Activated naive CD4-positive, alpha-beta T cell treated with Interleukin-2 at 50 U/mL for 16 hours (primary cell): ENCODE measurements at places on chromosomes 16 and 17.

DNA sequence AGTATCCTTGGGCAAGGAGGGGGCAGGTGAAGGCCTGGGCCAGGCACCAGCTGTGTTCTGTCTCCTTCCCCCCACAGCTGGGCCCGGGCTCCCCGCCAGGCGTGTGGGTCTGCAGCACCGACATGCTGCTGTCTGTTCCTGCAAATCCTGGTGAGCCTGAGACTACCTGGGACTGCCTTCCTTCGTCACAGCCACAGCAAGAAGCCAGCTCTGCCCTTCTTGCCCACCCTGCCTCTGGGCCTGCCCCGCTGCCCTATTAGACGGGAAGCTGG, 12.3 kb downstream of the FCSK start:
- no peak for DNase-seq

GRCh38 chr17:48155889-48156611, 48.5 kb downstream of the SNX11 start:
- no peak for DNase-seq

- DNase-seq = no peak
Measured at GRCh38 chr16:20729141-20729540, 12.5 kb downstream of the THUMPD1 start.

GRCh38 chr17:9206741-9207332, 185.5 kb downstream of the NTN1 start:
- no peak for DNase-seq

DNA sequence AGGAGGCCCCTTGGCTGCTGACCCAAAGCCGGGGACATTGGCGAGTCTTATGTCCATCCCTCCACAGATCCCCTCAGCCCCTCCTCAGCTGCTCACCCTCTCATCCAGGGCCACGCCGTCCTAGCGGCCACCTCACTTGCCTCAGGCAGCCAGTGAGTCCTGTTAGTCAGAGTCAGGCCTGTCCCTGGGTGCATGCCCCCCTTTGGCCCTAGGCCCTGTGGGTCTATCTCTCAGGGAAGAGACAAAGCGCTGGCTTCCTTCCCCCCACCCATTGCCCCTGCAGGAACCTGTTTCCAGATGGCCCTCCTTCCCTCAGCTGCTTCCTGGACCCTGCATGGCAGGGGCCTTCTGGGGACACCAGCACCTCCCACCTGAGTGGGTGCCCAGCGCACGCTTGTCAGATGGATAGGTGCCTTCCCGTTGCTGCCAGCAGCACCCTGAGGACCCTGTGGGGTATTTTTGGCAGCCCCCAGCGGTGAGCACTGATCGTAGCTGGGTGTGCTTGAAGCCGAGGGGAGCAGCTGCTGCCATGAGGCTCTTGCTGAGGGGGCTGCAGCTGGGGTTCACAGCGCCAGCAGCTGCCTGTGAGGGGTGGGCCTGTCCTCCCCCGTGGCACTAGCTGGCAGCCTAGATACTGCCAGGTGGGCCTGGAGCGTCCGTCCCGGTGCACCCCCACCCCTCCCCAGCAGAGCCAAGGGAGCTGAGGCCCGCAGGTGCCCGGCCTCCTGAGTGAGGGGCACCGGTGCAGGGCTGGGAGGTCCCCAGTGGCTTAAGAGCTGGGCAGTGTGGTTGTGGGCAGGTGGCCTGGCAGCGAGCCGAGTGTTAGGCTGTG, 8.4 kb downstream of the DBNDD1 start:
- no peak for DNase-seq

DNA sequence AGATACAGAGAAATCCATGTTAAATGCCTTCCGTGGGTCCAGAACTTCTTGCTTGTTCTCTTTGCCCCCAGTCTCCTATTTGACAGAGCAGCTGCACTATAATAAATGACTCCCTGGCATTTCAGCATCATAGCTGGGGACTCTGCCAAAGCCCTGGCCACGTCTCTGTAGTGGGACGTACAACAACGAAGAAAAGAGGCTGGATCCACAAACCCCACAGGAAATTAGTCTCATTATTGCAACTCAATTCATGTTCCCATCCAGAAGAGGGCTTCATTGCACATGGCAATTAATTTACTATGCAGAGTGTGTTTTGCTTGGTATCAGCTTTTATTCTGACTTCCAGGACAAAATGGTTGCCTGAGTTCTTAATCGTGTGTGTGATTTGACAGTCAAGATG, 121.3 kb downstream of the CDH13 start:
- DNase-seq = no peak

DNA sequence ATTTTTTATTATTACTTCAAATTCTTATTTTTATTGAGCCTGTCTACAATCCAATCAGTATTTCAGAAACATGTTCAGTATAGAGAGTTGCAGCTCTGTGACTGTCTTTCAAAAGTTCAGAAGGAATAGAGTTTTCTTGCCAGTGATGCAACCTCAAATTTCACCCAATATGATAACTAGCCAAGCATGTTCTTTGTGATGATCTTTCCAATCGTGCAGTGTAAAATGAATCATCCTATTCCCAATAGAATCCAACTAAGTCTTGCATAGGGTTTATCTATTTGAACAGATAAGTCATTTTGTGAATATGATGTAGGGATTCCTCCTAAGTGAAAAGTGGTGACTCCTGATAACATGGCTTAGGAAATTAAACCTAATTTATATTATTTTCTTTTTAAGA, 937.8 kb downstream of the KCNJ2 start:
- DNase-seq = no peak

DNA sequence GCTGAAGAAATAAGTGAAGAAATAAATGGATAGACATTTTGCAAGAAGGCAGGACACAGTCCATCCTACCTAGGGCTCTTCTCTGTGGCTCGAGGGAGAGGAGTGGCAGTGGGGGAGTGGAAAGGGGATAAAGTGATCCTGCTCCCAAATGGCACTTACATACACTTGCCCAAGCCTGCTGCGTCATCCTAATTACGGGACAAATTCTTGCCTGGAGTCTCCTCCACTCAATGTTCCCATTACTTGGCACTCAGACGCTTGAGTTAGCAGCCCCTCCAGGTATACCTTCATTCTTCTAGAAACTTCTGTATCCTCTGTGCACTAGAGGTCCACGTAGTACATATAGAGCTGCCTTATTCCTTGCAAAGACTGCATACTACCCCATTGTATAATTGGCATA, 15.7 kb upstream of the MAP3K14 start:
- DNase-seq = no peak

- DNase-seq = no peak
Measured at GRCh38 chr16:50167556-50167955, 14.4 kb downstream of the TENT4B start.

DNA sequence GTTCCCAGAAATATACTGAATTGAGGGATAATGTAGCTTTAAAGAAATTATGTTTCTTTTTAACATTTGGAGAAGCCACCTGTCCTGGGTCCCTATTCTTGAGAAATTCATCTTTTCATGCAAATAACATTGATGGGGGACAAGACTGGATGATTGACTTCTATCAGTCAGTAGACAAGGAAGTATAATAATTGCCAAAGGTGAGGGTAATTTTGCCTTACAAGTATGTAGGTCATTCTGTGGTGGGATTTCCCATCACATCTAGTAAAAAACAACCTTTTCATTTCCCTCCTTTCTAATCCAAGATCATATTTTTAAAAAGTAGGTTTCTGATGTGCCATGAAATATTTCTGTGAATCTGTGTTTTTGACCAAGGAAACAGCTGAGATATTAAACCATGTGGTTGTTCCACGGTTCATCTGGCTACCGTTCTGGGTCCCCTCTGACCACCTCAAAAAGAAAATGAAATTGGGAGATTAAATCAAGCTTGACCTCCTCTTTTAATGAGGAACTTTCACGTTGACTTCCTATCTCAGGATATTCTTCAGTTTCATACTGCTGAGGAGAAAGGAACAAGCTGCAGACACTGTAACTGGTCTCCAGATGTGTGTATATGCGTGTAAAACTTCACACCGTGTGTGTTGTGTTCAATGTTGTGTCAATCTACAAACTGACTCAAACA, 138.6 kb downstream of the MAP2K6 start:
- DNase-seq = no peak

DNA sequence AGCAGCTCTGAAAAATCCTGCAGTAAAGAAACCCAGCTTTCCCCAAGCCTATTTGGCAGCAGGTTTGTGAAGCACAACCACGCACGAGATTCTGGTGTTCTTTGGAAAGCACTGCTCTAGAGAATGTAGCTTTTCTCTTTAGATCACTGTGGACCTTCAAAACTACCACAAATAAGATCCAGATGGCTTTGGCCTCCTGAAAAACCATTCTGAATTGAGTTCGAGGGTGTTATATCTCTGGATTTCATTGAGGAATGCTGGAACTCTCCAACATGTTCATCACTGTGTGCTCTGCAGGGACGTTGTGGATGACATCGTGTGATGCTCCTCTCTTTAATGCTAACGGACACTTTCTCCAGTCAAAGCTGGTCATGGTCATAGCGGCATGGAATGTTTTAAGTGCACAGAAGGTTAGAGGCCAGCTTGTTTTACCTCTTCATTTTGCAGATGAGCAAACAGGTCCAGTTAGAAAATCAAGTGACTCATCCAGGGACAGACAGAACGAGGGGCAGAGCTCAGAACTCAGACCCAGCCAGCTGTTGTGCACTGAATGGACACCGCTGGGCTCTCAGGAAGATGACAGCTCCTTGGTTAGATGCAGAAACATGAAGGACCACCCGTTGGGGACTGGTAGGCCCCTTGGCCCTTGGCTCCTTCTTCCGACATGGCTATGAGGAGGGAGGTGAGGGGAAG, 37.2 kb downstream of the CCDC42 start:
- DNase-seq = no peak

GRCh38 chr17:76527430-76528111, 9.9 kb downstream of the CYGB start:
- peak; percentile 34 for DNase-seq

DNA sequence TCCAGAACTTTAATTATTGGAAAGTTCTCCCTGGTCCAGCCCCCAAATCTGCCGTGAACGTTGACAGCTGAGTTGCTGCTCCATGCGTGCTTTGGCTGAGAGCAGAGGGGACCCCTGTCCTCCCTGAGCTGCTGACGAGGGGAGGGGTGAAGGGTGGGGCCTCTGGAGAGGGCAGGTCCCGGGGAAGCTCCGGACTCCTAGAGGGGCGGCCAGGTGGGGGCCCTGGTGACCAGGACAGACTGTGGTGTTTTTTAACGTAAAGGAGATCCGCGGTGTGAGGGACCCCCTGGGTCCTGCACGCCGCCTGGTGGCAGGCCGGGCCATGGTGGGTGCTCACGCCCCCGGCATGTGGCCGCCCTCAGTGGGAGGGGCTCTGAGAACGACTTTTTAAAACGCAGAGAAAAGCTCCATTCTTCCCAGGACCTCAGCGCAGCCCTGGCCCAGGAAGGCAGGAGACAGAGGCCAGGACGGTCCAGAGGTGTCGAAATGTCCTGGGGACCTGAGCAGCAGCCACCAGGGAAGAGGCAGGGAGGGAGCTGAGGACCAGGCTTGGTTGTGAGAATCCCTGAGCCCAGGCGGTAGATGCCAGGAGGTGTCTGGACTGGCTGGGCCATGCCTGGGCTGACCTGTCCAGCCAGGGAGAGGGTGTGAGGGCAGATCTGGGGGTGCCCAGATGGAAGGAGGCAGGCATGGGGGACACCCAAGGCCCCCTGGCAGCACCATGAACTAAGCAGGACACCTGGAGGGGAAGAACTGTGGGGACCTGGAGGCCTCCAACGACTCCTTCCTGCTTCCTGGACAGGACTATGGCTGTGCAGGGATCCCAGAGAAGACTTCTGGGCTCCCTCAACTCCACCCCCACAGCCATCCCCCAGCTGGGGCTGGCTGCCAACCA, at the start of gene MC1R:
TSS of gene MC1R (plus strand) at position 410 of the 895 bp plus-strand sequence. CDS start at position 807, 397 bp downstream.
- peak; percentile 27 for DNase-seq

- DNase-seq = no peak
Measured at GRCh38 chr16:52912565-52913173, 140.0 kb downstream of the CHD9NB start.

- no peak for DNase-seq
Measured at GRCh38 chr16:77430787-77431585, 3.8 kb downstream of the ADAMTS18 start.

DNA sequence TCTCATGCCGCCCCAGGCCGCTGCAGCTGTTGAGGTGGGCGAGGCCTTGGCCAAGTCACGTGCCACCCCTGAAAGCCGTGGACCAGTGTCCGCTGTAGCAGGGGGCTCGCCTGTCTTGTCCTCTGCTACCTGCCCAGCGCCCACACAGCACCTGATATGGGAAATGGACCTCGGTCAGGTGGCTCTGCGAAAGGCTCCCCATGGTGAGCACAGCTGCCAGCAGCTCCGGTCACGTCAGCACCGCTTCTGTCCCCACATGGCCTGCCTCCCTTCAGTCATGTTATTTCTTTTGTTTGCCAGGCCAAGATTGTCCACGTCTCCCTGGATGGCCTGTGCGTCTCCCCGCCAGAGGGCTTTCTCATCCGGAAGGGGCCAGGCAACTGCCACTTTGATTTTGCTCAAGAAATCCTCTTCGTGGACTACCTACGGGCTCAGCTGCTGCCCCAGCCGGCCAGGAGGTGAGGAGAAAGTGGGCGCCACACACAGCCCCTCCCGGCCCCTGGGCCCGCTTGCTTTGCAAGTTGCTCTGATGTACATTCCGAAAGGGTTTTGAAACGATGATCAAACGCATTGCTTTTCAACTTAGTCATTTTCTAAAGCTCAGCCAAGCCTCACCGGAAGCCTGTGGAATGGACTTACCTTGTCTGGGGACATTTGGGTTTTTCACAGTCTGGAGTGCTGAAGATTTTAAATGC, 219.8 kb downstream of the KATNIP start:
- no peak for DNase-seq

DNA sequence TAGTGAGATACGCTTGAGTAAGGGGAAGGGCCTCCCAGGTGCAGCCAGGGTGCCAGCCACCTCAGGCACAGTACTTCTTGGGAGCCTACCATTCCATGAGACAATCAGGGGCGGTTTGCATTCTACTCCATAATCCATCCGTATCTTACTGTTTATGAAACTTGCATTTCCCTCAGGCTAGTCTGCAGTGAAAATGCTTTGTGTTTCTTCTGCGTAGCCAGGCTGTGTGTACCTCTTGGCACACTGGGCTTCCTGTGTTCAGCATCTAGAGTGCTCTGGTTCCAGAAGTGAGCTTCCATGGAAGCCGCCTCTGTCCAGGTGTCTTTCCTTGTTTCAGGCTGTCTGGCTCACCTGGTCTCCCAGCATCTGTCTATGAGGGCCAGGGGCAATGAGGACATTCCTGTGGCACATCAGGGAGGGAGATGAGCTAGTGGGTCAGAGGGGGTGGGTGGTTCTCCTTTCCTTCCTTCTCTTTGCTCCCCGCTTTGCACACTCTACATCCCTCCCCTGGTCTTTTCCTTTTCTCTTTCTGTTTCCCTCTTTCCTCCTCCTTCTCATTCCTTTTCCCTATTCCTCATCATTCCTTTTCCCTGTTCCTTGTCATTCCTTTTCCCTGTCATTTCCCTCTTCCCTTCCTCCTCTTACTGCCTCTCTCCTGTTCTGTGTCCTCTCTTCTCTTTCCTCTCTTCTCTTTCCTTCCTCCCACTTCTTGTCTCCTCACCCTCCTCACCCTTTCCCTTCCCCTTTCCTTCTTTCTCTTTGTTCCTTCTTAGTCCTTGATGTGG, 386.5 kb downstream of the CPPED1 start:
- no peak for DNase-seq

GRCh38 chr17:37206299-37206698, 169.5 kb upstream of the C17orf78 start:
- DNase-seq = no peak

GRCh38 chr16:70736465-70737376, 50.9 kb upstream of the MTSS2 start:
- DNase-seq = no peak
